Activated naive CD4-positive, alpha-beta T cell treated with Interleukin-2 at 50 U/mL for 16 hours (primary cell): ENCODE measurements at places on chromosomes 12 and 14.

GRCh38 chr14:29749327-29749726, 178.3 kb downstream of the PRKD1 start:
- DNase-seq = no peak

GRCh38 chr12:112855375-112855774, 51.4 kb upstream of the OAS1 start:
- no peak for DNase-seq

GRCh38 chr12:103569278-103569677, 17.8 kb upstream of the STAB2 start:
- DNase-seq = no peak

GRCh38 chr12:86264451-86265328, 8.5 kb upstream of the MGAT4C start:
- no peak for DNase-seq

DNA sequence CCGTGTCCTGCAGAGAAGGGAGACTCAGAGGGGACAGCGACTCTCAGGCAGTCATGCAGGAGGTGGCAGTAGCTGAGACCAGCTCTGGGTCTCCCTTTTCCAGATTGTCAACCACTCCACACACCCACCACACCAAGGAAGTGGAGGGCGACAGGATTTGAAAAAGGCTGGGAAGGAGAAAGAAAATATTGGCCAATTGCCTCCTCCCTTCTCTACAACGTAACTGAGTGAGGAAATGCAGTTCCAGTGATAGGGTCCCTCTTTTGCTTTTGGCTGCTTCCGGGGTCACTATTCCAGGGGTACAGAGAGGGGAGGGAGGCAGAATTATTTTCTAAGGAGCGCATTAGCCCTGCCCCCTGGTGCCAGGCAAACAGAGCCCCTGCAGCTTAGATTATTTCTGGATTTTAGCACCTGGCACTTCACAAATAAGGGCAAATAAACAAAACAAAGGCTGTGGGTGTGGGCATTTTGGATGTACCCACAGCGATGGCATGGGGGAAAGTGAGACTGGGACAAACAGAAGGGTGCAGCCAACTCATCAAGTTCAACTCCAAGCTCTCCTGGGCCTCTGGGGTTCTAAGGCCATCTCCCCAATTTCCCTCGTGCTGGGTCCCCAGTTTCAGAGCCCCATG, 20.4 kb downstream of the ASB2 start:
- no peak for DNase-seq

- DNase-seq = no peak
Measured at GRCh38 chr12:43103866-43104265, 448.1 kb downstream of the ADAMTS20 start.

GRCh38 chr14:62866376-62866775, 178.9 kb downstream of the KCNH5 start:
- no peak for DNase-seq

- DNase-seq = no peak
Measured at GRCh38 chr12:2574355-2574935, 220.3 kb upstream of the FKBP4 start.

GRCh38 chr12:19970116-19970515, 398.2 kb upstream of the PDE3A start:
- DNase-seq = no peak

DNA sequence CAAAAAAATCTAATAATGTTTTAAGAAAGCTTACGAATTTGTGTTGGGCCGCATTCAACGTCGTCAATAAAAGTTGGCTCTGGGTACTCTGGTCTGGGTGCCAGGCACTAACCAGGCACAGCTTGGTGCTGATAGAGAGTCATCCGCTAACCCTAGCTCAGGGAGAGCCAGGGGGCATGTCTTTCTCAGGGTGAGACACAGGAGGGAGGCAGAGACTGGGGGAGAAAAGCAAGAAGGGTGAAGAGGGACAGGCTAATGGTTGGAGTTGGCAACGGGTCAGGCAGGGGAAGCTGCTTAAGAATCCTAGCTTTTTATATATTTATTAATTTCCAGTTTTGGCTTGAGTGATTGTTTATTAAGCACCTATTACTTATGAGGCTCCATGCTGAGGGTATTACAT, 105.0 kb downstream of the CMKLR1 start:
- DNase-seq = no peak

- DNase-seq = no peak
Measured at GRCh38 chr12:110080410-110080809, 32.1 kb upstream of the C12orf76 start.

DNA sequence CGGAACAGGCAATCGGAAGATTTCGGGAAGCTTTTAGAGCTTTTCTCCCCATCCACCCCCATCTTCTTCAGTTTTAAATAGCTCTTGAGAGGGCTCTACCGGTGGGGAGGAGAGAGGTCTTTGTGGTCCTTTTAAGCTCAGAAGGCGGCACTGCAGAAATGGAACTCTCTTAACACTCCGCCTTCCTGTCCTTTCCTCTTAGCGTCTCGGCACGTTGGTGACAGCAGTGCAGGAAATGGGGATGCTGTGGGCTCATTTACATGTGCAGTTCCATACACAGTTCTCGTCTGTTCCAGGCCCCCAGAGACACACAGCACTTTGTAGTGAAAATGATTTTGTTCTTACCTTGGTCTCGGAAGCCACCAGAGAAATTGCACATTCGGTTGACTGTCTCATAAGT, 50.4 kb upstream of the RIN3 start:
- DNase-seq = no peak

- no peak for DNase-seq
Measured at GRCh38 chr12:41919526-41920261, 225.0 kb downstream of the GXYLT1 start.

DNA sequence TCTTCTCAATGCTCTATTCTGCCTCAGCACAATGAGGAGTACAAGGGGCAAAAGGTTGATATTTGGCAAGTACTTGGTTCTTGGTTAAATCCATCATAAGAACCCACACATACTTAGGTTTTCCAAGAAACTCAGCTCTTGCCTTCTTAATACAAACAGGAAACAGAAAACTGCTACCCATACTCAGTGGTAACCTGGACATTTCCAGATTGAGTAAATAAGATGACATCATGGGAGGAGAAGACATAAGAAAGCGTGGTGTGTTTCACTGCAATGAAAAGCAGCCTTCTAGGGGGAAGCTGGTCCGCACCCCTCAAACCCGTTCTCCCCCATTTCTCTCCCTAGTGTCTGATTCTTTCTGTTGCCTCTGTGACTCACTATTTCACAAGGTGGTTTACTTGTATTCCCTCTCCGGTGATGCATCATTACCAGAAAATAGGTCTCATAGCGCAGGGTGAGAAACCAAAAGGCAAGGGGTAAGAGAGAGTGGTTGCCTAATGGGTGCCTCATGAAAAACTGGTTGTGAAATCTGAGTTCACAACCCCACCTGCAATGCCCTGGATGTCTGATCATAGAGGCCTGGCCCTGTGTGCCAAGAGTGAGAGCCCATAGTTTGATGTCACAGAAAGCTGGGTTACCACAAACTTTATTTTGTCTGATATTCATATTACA, 326.5 kb upstream of the TBX3 start:
- no peak for DNase-seq

DNA sequence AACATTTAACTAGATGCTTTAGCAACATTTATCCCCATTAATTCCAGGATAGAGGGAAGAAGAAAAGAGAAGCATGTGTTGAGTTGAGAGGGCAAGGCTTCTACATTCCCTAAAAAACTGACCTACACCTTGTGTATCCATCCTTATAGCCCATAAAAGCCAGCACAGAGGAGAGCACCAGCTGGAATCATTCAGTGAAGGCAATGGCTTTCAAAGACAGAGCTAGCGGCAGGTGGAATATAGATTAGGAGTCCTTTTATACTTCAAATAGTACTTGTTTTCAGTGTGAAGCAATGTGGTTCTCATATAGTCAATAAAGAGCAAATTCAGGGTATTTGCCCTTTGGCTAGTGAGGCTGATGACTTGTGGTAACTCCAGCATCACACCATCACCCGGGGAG, 94.4 kb downstream of the TBC1D30 start:
- no peak for DNase-seq

DNA sequence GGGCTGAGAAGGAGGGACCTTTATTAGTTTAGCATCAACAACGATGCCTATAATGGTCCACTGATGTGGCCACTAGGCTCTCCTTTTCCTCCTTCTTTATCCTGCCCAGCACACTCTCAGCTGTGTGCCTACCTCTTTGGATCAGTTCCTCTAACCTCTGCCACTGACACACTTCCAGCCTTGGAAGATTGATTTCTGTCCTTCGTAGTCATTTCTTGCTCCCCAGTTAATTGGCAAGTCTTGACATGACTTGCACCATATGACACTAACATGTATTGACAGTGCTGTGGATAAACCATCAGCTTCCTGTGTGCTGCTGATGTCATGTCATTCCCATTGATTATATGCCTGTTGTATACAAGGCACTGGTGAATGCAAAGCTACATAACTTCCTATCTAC, 90.2 kb upstream of the PLEKHG7 start:
- no peak for DNase-seq

- DNase-seq = no peak
Measured at GRCh38 chr12:98635657-98636323, 8.8 kb downstream of the IKBIP start.

GRCh38 chr12:18296909-18297280, 35.6 kb downstream of the PIK3C2G start:
- DNase-seq = no peak

DNA sequence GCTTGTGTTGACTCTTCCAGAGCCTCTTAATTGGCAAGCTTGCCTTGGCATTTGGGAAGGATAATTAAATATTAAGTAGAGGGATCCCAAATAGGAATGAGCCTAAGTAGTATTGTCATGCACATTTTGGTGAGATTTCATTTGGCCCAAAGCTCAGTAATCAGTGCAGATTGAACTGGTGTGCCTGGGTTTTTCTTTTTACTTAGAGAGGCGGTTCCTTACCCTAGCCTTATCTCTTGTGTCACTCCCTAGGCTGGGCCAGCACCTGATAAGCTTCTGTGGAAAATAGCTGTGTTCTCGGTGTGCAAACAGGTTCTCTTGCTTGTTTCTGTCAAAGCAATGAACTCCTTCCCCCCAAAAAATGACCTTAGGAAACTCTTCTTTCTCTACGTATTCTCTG, 9.3 kb upstream of the B4GALNT3 start:
- no peak for DNase-seq

DNA sequence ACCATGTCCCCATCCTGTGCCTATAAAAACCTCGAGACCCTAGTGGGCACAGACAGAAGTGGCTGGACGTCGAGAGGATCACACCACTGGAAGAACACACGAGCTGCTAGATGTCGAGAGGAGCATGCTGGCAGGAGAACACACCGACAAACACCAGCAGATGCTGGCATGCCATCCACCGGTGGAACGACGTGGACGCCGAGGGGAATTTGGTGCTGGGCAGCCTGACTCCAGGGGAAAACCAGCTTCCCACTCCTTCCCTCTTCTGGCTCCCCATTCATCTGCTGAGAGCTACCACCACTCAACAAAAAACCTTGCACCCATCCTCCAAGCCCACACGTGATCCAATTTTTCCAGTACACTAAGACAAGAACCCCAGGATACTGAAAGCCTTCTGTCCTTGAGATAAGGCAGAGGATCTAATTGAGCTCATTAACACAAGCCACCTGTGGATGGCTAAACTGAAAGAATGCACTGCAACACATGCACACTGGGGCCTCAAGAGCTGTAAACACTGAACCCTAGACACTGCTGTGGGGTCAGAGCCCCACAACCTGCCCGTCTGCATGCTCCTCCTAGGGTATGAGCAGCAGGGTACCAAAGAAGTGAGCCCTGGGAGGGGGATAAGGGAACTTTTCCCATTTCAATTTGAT, 9.5 kb downstream of the RNASE6 start:
- no peak for DNase-seq

DNA sequence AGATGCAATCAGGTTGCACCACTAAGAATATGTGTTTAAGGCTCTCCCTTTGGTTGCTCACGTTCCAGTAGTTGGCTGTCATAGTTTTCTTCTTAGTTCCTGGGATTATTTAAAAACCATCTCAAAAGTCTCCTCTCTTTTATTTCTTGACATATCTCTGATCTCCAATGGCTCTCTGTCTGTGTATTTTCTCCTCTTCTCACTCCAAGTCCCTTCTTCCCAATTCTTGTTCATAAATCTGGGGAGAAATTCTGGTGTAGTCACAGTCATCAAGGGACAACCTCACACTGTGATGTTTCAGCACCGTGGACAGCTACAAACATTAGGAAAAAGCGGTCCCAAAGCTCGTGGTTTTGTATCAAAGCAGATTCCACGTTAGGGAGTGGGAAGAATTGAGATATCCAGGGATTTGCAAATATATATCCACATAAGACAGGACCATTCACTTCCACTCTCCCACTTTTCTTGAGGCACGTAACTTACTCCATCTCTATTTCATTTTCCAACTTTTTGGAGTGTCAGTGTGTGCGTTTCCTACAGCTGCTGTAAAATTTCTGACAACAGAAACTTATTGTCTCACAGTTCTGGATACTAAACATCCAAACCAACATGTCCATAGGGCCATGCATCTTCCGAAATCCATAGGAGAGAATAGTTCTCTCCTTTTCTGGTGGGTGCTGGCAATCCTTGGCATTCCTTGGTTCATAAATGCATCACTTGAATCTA, 80.6 kb upstream of the TMEM233 start:
- no peak for DNase-seq

DNA sequence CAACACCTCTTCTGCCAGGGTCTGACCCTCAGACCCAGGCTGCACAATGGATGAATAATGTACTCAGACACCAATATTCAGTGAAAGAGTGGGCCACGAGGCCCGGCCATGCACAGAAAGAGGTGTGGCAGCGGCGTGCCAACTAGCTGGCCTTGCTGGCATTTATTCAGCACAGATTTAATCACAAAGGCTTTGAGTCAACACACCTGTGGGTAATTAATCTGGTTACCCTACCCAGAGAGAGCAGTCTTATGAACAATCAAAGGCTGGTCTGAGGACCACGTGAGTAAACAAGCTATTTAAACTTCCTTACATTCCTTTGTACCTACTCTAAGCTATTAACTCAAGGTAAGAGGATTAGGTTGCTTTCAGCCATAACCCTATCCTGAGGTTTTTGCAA, 324.8 kb downstream of the C12orf50 start:
- DNase-seq = no peak

DNA sequence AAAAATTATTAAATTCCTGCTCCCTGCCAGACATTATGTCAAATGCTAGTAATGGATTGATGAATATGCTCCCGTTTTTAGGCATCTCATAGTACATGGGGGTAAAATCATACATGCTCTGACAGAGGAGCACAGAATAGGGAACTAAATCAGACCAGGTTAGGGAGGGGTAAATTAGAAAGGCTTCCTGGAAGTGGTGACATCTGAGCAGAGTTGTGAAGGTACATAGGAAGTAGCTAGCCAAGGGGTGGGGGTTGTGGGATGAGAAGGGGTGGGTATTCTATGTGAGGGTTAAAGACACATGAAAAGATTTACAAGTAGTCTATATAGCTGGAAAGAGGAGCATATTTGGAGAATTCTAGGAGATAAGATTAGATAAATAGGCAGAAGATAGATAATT, 171.7 kb upstream of the FBXO33 start:
- DNase-seq = no peak
